Foreskin keratinocyte (primary cell): ENCODE measurements at places on chromosomes 5 and 9. TPM values are rescaled to one million over a fixed set of nuclear protein-coding genes. Genes with fewer than 3 reads are reported as not detected.

The CSNK1G3 gene
- total RNA-seq, result 38.5 TPM in 2 replicates

The BAAT gene
- total RNA-seq, result 0.04 TPM in 1 of 2 replicates, not detected in the other

The SOX30 gene
- 0.04 TPM in 1 of 2 replicates, not detected in the other for total RNA-seq

The C5 gene
- 1.3 and 1.7 TPM in 2 replicates for total RNA-seq

The XPA gene
- 7.8 and 7.9 TPM in 2 replicates for total RNA-seq

The GPR150 gene
- 0.07 TPM in 1 of 2 replicates, not detected in the other for total RNA-seq

The IL7R gene
- total RNA-seq, result 4.5 and 6.7 TPM in 2 replicates

The PLAC8L1 gene
- not detected in 2 replicates for total RNA-seq

The SPATA31A7 gene
- not detected in 2 replicates for total RNA-seq

The SLC22A4 gene
- total RNA-seq, result 1.4 and 1.7 TPM in 2 replicates

The GRXCR2 gene
- total RNA-seq, result not detected in 2 replicates

The FAM221B gene
- total RNA-seq, result not detected in 2 replicates

The ARL14EPL gene
- not detected in 2 replicates for total RNA-seq

The CDC14B gene
- 13.2 and 14.6 TPM in 2 replicates for total RNA-seq

The ZBTB43 gene
- 7.9 and 10.5 TPM in 2 replicates for total RNA-seq

The PPP3R2 gene
- total RNA-seq, result not detected in 2 replicates

The SV2C gene
- total RNA-seq, result under 0.01 and 0.11 TPM in 2 replicates

The GFI1B gene
- not detected in 2 replicates for total RNA-seq

The LPAR1 gene
- total RNA-seq, result 27.0 and 30.9 TPM in 2 replicates

The HACD4 gene
- total RNA-seq, result 5.4 and 7.9 TPM in 2 replicates

The XRCC4 gene
- total RNA-seq, result 11.1 and 12.2 TPM in 2 replicates

The SMC2 gene
- 34.6 and 44.3 TPM in 2 replicates for total RNA-seq

The PTPN3 gene
- total RNA-seq, result 14.4 and 19.5 TPM in 2 replicates

The LMX1B gene
- 1.1 and 1.2 TPM in 2 replicates for total RNA-seq

The PCDHA1 gene
- total RNA-seq, result not detected in 2 replicates

The BBLN gene
- 37.4 and 55.6 TPM in 2 replicates for total RNA-seq

The NR2F1 gene
- total RNA-seq, result not detected in 2 replicates

The DDX41 gene
- total RNA-seq, result 87.1 and 91.0 TPM in 2 replicates

The SEMA5A gene
- total RNA-seq, result 1.9 and 4.1 TPM in 2 replicates

The ENTREP1 gene
- 0.25 and 0.37 TPM in 2 replicates for total RNA-seq

The SHC3 gene
- total RNA-seq, result under 0.01 and 0.07 TPM in 2 replicates

The LCN9 gene
- not detected in 2 replicates for total RNA-seq

The RICTOR gene
- 13.0 and 15.0 TPM in 2 replicates for total RNA-seq

The TAF11L5 gene
- not detected in 2 replicates for total RNA-seq

The SPINK6 gene
- 0.61 and 1.1 TPM in 2 replicates for total RNA-seq

The ZNF454 gene
- total RNA-seq, result 0.82 and 1.4 TPM in 2 replicates

The IL3 gene
- not detected in 2 replicates for total RNA-seq

The CKS2 gene
- total RNA-seq, result 268 and 292 TPM in 2 replicates

The KYAT1 gene
- total RNA-seq, result 13.2 and 16.2 TPM in 2 replicates

The RORB gene
- not detected in 2 replicates for total RNA-seq

The SOHLH1 gene
- total RNA-seq, result not detected in 2 replicates
